ENCODE measurements at places on chromosomes 1 and 21. TPM values are rescaled to one million over a fixed set of nuclear protein-coding genes. Genes with fewer than 3 reads are reported as not detected.

DNA sequence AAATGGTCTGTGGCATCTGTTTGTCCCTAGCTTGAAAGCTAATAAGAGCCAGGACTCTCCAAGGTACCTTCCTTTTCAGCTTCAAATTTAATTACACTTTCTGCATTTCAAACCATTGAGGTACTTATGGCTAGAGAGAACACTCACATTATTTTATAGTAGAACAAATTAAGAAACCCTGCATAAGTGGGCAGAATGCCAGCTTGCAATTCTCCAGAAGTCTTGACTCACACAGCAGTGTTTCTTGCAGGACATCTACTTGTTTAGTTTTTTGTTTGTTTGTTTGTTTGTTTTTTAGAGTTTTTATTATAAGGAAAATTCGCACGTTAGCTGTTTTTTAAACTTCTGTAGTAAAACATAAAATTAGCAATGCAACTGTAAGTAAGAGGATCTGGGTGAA is 397.2 kb downstream of the NEGR1 start:
- H3K4me1 ChIP-seq = no peaks in the 10 kb centered on the region
- H3K4me3 ChIP-seq = no peak overlapping the region
- DNase-seq = no peak
- no peaks in the 10 kb centered on the region for H3K36me3 ChIP-seq
- no peaks in the 10 kb centered on the region for H3K27me3 ChIP-seq

Gene GJA9
- polyA plus RNA-seq = not detected

- no peaks in the 10 kb centered on the region for H3K4me1 ChIP-seq
- H3K4me3 ChIP-seq = no peak overlapping the region
- H3K27ac ChIP-seq = no peak overlapping the region
- no peaks in the 10 kb centered on the region for H3K36me3 ChIP-seq
- no peak for DNase-seq
Observed at GRCh38 chr1:41655632-41656031, 171.1 kb upstream of the EDN2 start.

Gene NEK2
- not detected for polyA plus RNA-seq

DNA sequence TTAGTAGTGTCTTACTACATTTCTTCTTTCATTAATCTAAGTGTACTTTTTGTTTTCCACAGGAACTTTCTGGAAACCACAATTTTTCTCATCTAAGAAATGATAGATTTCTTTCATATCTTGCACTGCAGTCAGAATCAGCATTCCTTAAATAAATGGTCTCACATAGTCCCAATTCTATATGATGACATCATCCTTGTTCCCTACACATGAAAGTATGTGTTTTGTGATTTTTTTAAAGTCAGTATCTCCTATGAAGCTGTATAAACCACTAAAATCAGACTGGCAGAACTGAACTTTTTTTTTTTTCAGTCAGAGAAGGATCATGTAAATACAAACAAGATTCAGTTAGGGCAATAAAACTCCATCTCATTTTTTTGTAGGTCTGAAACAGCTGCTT is 742.6 kb upstream of the CXADR start:
- H3K36me3 ChIP-seq = no peaks in the 10 kb centered on the region
- no peak overlapping the region for H3K27ac ChIP-seq
- no peaks in the 10 kb centered on the region for H3K4me1 ChIP-seq
- H3K27me3 ChIP-seq = no peaks in the 10 kb centered on the region

DNA sequence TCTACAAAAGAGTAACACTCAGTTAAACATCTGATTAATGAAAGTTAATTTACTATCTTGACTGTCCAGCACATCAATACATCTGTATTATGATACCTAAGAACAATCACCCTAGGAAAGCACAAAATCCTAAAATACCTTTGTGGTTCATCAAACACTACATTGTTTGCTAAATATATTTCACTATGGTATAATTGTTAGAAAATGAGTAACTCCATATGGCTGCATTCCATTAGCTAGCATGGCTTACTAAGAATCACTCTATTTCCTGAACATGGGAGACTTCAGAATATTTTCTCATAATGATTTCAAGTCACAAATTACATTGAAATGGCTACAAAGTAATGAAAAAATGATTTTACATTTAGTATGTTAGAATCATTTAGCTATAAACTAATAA is 12.5 kb downstream of the TRMT1L start:
- DNase-seq = no peak
- no peak overlapping the region for H3K4me3 ChIP-seq
- no peaks in the 10 kb centered on the region for H3K27me3 ChIP-seq
- H3K4me1 ChIP-seq = no peaks in the 10 kb centered on the region
- peaks cover 14% of the 10 kb centered on the region for H3K36me3 ChIP-seq
- H3K27ac ChIP-seq = no peak overlapping the region

DNA sequence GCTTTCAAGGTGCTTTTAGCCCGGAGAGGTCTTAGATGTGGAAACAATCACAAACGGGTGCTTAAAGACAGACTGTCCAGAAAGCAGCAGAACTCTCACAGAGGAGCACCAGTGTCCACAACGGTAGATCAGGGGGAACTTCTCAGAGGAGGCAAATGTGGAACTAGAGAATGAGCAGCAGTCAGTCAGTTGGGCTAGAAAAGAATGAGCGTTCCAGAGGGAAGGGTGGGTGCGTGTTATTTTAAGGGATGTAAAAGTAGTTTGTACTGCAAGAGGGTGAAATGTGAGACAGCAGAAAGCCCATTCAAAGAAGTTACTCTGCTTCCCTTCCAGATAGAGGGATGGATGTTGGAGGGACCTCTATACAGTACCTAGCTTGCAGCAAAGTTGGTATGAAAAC is 30.9 kb downstream of the RGS5 start:
- DNase-seq = no peak
- H3K4me1 ChIP-seq = no peaks in the 10 kb centered on the region
- no peaks in the 10 kb centered on the region for H3K27me3 ChIP-seq
- no peak overlapping the region for H3K4me3 ChIP-seq
- H3K27ac ChIP-seq = no peak overlapping the region

GRCh38 chr1:9573723-9574122 is 15.0 kb upstream of the TMEM201 start:
- no peaks in the 10 kb centered on the region for H3K27me3 ChIP-seq
- H3K4me1 ChIP-seq = no peaks in the 10 kb centered on the region
- DNase-seq = peak; percentile 65
- H3K27ac ChIP-seq = no peak overlapping the region
- H3K4me3 ChIP-seq = no peak overlapping the region

DNA sequence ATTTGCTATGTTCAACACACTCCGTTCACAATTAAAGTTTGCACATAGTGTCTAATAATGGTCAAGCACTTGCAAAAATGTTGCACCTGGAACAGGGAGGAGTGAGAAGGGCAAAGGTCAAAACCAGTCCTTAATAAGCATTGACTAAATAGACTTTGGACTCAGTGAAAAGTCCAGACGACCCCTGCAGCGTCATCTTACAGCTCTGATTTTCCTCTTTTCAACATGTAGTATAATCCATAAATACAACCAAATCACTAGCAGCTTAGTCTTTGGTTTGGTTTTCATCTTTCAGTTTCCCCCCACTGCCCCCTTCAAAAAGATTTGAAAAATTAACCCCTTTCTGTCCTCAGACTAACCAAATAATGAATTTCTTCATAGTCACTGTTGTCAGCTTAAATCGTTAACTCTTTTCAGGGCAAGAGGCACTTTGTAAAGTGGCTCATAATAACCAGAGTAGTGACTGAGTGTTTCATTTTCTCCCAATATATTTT is 290.3 kb downstream of the PTPRC start:
- no peaks in the 10 kb centered on the region for H3K27me3 ChIP-seq
- H3K4me3 ChIP-seq = peak overlapping the region; percentile 47
- H3K36me3 ChIP-seq = no peaks in the 10 kb centered on the region
- H3K27ac ChIP-seq = peak overlapping the region; percentile 45

Gene FCRL1
- polyA plus RNA-seq = not detected

DNA sequence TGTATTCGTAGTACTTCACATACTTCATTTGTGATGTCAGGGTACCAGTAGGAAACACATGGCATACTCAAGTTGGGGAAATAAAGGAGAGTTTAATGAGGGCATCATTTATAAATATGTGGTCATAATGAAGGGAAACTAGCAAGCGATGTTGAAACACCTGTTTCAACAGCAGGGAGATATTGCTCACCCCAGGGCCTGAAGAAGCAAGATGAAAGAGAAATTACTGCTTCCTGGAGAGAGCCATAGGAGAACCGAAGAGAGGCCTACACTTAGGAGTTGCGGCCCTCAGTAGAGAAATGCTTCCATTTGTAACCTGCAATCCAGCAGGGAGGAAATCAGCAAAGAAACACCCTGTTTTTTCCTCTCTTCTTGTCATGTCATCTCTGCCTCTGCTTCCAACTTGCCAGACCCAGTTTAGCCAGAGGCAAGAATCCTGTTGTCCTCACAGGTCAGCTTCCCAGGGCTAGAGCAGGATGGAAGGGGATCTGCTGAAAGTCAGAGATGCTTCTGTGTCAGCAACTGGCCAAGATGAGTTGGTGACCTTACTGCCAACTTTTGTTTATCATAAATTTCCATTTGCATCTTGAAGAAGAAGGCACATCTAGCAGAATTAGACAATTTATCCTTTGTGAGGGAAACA is 67.6 kb upstream of the TSPAN2 start:
- no peaks in the 10 kb centered on the region for H3K4me1 ChIP-seq
- no peaks in the 10 kb centered on the region for H3K36me3 ChIP-seq
- H3K27me3 ChIP-seq = no peaks in the 10 kb centered on the region
- H3K27ac ChIP-seq = no peak overlapping the region
- H3K4me3 ChIP-seq = no peak overlapping the region
- no peak for DNase-seq

Gene NMNAT2
- polyA plus RNA-seq = 0.17 TPM

Gene PPOX
- polyA plus RNA-seq = 29.4 TPM

GRCh38 chr1:111234258-111234657 is 6.7 kb downstream of the CHI3L2 start:
- no peak for DNase-seq
- H3K36me3 ChIP-seq = no peaks in the 10 kb centered on the region
- no peak overlapping the region for H3K27ac ChIP-seq
- no peaks in the 10 kb centered on the region for H3K4me1 ChIP-seq

GRCh38 chr1:197393105-197393504 is 125.1 kb downstream of the CRB1 start:
- no peaks in the 10 kb centered on the region for H3K36me3 ChIP-seq
- DNase-seq = no peak
- H3K4me3 ChIP-seq = no peak overlapping the region
- no peaks in the 10 kb centered on the region for H3K27me3 ChIP-seq

GRCh38 chr1:51231120-51231519 is 5.0 kb upstream of the RNF11 start:
- no peak for DNase-seq
- H3K27me3 ChIP-seq = no peaks in the 10 kb centered on the region
- H3K4me1 ChIP-seq = peaks cover 4% of the 10 kb centered on the region
- H3K36me3 ChIP-seq = no peaks in the 10 kb centered on the region
- no peak overlapping the region for H3K4me3 ChIP-seq

- no peaks in the 10 kb centered on the region for H3K27me3 ChIP-seq
- H3K36me3 ChIP-seq = no peaks in the 10 kb centered on the region
- DNase-seq = no peak
Observed at GRCh38 chr1:59444520-59444919, 147.6 kb downstream of the FGGY start.

DNA sequence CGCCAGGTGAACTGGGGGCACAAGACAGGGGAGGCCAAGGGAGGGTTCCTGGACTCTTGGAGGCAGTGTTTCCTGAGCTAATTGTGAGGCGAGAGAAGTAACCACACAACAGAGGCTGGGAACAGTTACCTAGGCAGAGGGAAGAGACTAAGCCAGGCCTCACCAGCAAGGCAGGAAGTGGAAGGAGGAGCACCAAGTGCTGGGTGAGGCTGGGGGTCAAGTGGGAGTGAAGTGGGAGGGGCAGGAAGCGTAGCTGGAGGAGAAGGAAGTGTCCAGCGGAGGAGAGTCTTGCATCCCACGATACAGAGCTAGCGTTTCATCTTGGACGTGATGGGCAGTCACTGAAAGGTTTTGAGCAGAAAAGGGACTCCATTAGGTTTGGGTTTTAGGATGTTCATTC is 48.3 kb upstream of the CAPZB start:
- H3K4me3 ChIP-seq = no peak overlapping the region
- no peaks in the 10 kb centered on the region for H3K27me3 ChIP-seq
- H3K36me3 ChIP-seq = no peaks in the 10 kb centered on the region
- no peak for DNase-seq

GRCh38 chr1:60088620-60089155 is 15.1 kb upstream of the C1orf87 start:
- no peak overlapping the region for H3K4me3 ChIP-seq
- H3K36me3 ChIP-seq = no peaks in the 10 kb centered on the region
- no peak for DNase-seq

DNA sequence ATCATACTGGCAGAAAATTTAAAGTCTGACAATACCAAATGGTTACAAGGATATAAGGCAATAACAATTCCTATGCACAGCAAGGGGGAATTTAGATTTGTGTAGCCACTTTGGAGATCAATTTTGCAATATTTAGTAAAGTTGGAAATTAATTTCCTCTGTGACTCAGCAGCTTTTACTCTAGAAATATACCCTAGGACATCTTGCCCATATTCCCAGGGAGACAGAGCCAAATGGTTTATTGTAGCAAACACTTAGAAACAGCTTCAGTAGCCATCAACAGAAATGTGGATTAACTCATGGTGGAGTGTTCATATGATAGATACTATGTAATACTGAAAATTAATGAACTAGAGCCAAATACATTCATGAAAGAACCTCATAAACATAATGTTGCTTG is 104.6 kb downstream of the BACH1 start:
- DNase-seq = no peak
- H3K27me3 ChIP-seq = no peaks in the 10 kb centered on the region
- no peaks in the 10 kb centered on the region for H3K36me3 ChIP-seq

Gene KIAA1614
- 5.4 TPM for polyA plus RNA-seq

Gene CNR2
- not detected for polyA plus RNA-seq

Gene DISP1
- 7.0 TPM for polyA plus RNA-seq

- H3K4me3 ChIP-seq = no peak overlapping the region
- H3K4me1 ChIP-seq = peaks cover 5% of the 10 kb centered on the region
- DNase-seq = peak; percentile 82
- no peaks in the 10 kb centered on the region for H3K36me3 ChIP-seq
- H3K27ac ChIP-seq = no peak overlapping the region
Observed at GRCh38 chr1:47434051-47434842, 3.6 kb upstream of the FOXD2 start.

Gene TSPEAR
- 0.09 TPM for polyA plus RNA-seq

GRCh38 chr1:218705911-218706893 is 361.1 kb downstream of the TGFB2 start:
- peak; percentile 25 for DNase-seq
- no peak overlapping the region for H3K4me3 ChIP-seq
- H3K4me1 ChIP-seq = no peaks in the 10 kb centered on the region

- H3K27ac ChIP-seq = no peak overlapping the region
- no peak for DNase-seq
- H3K4me1 ChIP-seq = no peaks in the 10 kb centered on the region
- no peaks in the 10 kb centered on the region for H3K27me3 ChIP-seq
- no peak overlapping the region for H3K4me3 ChIP-seq
- H3K36me3 ChIP-seq = no peaks in the 10 kb centered on the region
Observed at GRCh38 chr1:199780948-199781670, 246.4 kb upstream of the NR5A2 start.

Gene ITLN2
- polyA plus RNA-seq = 0.88 TPM

DNA sequence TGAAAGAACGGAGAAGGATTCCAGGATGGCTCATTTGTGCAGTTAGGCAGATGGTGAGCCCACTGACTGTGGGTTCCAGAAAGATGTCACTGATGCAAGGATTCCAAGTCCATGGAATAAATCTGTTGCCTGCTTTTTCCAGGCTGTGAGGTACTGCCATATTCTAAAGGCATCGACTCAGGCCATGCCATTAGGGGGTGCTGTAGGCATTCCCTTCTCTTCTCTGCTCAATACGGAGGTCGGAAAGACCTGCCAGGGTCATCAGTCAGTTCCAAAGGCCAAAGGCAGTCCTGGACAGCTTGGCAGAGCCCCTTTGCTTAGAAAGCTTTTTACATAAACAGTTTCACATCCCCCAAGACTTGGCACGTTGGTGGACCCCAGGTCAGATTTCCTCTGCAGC is 31.7 kb upstream of the TMEM125 start:
- H3K27ac ChIP-seq = no peak overlapping the region
- H3K4me3 ChIP-seq = no peak overlapping the region
- DNase-seq = peak; percentile 71

Gene TNNT2
- 117 TPM for polyA plus RNA-seq

Data from kidney (tissue), 22 donors.